Activated naive CD4-positive, alpha-beta T cell (primary cell): ENCODE measurements at places on chromosomes 5 and 9.

DNA sequence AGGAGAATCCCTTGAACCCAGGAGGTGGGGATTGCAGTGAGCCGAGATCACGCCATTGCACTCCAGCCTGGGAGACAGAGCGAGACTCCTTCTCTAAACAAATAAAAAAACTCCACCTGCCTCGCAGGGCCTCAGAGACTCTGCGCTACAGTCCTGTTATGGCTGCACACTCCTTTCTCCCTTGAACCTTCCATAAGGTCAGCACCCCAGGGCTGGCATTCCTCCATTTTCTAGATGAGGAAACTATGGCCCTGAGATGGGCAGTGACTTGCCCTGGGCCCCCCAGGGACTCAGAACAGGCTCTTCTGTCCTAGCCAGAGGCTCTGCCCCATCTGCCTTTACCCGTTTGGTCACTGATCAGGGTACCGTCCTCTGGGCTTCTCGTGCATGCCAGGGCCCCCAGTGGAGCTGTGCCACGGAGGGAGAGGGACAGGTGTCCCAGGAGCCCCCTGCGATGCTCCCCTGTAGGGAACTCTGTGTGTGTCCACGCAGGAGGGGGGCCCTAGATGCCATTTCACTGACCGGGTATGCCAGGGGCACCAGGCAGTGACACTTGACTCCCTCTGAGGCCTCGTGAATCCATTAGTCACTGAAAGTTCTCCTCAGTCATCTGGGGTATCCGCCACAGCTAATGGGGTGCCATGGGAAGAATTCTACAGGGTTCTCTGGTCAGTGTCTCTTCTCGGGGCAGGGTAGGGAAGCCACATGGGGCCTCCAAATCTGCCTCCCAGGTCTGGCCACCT is 16.2 kb downstream of the RALGDS start:
- DNase-seq = no peak

- DNase-seq = no peak
These were observed 31.7 kb downstream of the RAD23B start for GRCh38 chr9:107314763-107315162.

GRCh38 chr9:7561527-7562080 is 238.0 kb downstream of the DMAC1 start:
- DNase-seq = no peak

DNA sequence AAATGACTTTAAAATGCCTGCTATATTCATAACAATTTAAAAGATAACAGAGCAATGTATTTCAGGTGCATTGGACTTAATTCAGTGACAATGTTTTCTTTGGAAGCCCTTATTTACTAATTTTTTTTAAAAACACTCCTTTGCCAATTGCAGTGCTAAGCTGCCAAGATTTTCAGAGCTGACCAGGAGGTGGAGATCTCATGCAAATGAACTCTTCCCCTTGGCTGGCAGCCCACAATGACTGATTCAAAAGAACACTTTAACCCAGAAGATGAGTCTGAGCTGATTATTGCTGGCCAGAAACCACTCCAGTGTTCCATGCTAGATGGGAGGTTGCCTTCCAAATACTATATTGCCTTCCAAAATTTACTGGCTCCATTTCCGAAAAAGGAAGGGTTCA is 128.3 kb upstream of the CCNH start:
- DNase-seq = no peak

GRCh38 chr9:113042884-113043657 is 13.5 kb downstream of the ZFP37 start:
- DNase-seq = no peak

DNA sequence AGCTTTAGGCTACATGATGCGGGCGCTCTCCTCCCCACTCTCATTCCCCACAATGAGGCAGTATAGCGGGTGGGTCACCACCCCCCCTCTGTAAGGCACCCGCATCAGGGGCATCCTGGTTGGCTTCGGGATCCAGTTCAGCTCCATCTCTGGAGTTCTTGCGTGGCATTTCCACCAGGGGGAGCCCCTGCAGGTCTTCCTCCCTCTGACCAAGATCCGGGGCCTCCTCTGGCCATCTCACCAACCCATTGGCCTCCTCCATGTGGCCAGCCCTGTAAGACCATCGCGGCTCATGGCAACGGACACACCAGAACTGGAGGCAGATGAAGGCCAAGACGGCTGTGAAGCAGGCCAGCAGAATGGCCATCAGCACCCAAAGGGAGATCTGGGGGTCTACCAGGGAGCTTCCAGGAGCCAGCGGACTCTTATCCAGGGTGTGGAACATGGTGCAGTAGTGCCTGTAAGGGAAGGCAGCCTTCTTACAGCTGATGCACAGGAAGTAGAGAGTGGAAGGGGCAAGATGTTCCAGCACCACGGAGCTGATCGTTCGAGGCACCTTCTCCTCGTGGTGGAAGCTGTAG is 77.0 kb downstream of the CYFIP2 start:
- no peak for DNase-seq
